ENCODE measurements at places on chromosomes 5 and 9.

GRCh38 chr5:35862126-35862525 is 5.4 kb downstream of the IL7R start:
- DNase-seq = no peak

- no peak for DNase-seq
These were observed 1.7 kb downstream of the UBE2QL1 start for GRCh38 chr5:6450319-6450833.

GRCh38 chr9:137295849-137296669 is 6.0 kb downstream of the NRARP start:
- no peak for DNase-seq

DNA sequence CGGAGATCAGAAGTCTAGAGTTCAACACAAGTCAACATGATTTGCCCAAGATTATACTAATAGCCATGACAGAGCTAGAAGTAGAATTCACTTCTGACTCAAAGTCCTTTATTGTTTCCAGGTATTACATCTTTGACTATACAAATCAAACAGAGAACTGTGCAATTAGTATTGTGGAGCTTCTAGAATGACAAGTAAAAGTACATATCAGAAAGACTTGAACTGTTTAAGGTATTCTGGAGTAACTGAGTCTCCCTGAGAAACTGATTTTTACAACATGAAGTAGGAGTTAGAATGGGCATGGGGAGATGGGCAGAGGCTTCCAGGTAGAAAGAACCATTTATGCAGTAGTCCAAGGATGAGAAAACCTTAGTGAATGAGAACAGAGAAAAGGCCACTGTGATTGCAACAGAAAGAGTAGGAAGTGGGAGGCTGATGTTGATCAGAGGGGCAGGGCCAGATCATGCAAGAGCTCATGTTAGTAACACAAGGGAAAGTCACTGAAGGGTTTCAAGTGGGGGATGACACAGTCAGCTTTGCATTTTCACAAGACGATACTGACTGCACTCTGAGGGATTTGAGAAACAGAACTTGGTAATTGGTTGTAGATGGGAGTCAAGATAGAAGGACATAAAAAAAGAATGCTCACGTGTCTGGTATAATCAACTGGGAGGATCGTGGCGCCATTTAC is 280.7 kb downstream of the RFX3 start:
- no peak for DNase-seq

DNA sequence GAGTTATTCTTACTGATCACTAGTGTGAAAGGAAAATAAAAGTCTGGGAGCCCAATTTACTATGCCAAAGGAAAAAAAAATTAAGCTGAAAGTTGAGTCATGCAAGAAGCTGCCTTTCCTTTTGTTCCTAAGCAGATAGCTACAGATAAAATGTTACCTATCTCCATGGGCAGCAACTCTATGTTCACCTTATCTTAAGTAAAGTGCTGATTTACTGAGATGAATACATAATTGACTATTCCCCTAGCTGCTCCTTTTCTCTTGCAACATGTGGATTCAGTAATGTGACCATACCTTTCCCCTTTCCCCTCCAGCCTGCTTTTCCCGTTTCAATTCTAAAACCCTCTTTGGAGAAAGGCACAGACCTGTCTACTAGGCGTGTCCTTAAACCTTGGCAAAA is 62.7 kb upstream of the NR5A1 start:
- no peak for DNase-seq

DNA sequence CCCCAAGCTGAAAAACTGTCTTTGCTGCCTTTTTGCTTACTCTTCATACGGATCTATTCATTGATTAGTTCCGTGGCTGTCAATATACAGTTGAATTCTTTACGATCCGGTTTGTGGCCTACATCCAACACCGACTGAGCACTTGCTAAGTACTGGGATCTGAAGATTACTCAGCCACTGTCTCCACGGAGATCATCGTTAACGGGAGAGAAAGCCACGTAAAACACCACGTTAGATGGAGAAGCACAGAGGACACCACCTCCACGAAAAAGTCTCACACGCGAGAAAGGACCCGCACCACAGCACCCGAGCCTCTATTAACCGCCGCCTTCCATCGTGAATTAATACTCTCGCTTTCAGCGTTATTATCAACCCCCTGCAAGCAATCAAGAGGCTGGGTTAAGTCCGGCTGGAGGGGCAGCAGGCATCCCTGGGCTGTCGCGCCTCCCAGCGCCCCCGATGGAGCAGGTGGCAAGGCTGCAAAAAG is 650 bp downstream of the ELP1 start:
- DNase-seq = peak; percentile 14

DNA sequence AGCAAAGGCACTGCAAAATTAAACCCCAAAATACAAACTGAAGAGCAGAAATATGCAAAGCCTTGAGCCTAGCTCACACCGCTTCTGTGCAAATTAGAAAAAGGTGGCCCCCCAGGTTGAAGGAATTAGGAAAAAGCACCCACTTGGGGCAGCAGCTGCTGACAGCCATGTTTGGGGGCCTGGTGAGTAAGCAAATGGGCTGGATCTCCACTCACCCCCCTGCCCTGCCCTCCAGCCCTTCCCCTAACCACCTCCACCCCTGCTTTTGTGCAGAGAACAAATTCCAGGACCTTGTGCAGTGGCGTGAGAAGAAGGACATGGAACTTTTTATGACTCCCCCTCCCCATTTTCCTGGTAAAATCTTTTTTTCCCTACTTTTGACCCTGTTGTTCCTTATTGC is 92.0 kb upstream of the DNAH5 start:
- DNase-seq = peak; percentile 60

DNA sequence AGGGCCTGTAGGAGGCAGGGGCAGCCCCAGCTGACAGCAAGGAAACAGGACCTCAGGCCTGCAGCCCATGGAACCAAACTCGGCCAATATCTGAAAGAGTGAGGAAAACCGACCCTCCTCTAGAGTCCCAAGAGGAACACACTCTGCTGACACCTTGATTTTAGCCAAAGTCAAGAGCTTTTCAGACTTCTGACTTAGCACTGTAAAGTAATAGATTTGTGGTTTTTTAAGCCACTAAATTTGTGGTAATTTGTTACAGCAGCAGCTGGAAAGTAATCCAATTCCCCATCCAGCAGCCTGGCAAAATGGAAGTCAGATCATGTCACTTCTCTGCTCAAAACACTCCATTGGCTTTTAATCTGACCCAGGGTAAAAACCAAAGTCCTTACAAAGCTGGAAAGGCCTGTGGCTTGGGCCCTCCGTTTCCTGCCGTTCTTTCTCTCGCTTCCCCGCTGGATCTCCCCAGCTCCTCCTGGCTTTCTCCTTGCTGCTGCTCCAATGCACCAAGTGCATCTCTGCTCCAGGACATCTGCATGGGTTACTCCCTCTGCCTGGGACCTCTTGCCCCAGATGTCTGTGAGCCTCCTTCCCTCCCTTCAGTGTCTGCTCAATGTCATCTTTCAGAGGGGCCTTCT is 79.0 kb downstream of the C5orf15 start:
- no peak for DNase-seq

DNA sequence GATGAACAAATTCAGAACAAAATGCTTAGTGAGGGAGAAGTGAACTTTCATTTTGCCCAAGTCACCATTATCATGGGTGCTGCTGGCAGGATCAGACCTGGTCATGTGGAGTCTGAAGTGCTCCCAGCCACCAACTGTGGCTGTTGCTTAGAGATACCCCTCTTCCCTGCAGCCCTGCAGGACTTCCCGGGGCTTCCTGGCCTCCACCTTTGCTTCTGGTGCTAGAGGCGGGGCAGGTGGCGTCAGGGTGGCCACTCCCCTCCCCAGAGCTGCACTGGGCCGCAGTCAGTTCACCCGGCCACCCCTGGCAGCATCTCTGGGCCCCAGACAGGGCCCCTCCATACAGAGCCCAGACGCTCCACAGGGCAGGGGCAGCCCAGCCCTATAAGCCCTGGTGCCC is 30.0 kb upstream of the SLC12A7 start:
- DNase-seq = peak; percentile 60

DNA sequence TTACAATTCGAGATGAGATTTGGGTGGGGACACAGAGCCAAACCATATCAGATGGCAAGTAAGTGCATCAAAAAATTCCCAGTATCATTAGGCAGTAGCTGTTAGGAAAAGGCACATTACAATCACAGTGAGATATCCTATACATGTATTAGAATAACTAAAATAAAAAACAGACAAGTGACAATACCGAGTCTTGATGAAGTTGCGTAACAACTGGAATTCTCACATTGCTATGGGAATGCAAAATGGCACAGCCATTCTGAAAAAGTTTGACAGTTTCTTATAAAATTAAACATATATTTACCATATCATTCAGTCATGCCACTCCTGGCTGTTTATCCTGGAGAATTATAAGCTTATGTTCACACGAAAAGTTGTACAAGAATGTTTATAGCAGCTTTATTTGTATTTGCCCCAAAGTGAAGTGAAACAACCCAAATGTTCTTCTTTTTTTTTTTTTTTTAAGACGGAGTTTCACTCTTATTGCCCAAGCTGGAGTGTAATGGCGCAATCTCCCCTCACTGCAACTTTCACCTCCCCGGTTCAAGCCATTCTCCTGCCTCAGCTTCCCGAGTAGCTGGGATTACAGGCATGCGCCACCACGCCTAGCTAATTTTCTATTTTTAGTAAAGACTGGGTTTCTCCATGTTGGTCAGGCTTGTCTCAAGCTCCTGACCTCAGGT is 93.1 kb upstream of the TLE1 start:
- no peak for DNase-seq

- DNase-seq = no peak
These were observed 880 bp upstream of the UBAC1 start for GRCh38 chr9:135961811-135962695.

GRCh38 chr9:28053096-28053777 is 480.0 kb upstream of the C9orf72 start:
- DNase-seq = no peak

- no peak for DNase-seq
These were observed 186.2 kb upstream of the GRAMD2B start for GRCh38 chr5:126236994-126237393.

DNA sequence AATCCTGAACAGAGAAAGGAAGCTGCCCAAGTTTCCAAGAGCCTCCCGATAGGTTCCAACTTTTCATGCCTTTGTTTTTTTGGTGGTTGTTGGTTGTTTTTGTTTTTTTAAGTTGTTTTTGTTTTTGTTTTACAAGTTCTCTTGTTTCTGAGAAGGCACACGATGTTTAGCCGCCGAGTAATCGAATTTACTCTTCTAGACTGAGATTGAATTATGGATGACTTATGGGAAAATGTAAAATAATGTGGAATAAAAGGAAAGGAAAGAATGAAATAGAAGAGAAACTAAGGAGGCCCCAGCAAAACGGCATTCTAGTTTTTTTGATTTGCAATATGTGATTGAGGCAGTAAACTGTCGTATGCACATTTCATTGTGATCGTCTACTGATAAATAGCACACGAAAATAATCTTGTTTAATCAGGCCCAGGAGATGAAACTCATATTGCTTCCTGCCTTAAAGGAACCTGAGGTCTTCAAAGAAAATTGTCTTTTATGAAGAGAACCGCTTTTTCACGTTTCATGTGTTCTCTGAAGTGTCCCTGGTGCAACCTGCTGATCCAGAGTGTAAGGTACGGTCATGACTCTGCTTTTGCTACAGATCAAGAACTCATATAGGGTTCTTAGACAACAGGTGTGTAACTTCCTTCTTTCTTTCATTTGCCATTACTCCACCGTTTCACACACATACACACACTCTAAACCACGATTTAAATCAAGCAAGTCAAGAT is 1.3 kb upstream of the GNAQ start:
- DNase-seq = no peak

DNA sequence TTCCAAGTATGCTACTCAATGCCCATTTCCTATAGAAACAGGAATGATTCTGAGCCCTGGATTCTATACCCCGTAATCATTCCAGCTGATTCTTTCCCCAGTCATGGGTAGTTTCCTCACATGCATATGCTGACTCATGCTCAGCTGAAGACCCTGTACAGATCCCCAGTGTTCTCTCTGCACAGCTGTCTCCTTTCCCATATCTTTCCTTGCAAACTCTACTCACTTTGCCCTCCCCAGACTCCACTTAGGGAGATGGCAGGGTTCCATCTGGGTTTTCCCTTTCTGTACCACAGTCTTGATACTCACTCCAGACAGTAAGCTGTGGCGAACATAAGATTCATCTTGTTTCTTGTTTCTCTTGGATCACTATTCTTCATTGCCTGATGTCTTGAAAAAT is 357.6 kb downstream of the RAB3C start:
- no peak for DNase-seq

DNA sequence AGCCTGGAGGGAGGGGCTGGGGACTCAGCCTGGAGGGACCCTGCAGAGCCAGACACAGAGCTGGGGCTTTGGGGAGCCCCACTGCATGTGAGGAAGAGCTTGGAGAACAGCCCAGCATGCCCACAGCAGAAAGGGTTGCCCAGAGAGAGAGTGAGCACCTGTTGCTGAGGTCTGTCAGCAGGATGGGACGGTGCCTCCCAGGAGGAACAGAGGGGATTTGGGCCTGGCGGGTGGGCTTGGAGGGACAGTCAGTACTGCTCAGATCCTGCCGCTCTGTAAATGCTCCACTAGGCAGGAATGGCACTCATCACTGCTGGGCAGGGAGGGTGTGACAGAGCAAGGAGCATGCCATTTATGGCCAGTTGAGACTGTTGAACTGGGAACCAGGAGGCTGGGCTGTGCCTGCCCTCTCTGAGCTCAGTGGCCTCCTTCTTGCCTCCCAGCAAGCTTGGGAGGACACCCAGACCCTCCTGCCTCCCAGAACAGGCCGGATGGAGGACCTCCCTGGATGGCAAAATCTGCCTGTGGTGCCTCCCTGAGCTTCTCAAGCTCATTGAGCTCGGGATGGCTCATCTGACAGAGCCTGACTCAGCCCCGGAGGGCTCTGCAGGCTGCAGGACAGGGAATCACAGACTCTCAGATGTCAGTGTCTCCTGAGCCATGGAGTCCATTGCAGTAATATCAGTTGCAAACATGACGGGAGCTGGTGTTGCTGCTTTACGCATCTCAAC is 786 bp upstream of the HRCT1 start:
- DNase-seq = peak; percentile 30

- no peak for DNase-seq
These were observed 28.7 kb downstream of the LCP2 start for GRCh38 chr5:170268884-170269283.

GRCh38 chr5:56112526-56113121 is 117.9 kb upstream of the IL6ST start:
- no peak for DNase-seq

DNA sequence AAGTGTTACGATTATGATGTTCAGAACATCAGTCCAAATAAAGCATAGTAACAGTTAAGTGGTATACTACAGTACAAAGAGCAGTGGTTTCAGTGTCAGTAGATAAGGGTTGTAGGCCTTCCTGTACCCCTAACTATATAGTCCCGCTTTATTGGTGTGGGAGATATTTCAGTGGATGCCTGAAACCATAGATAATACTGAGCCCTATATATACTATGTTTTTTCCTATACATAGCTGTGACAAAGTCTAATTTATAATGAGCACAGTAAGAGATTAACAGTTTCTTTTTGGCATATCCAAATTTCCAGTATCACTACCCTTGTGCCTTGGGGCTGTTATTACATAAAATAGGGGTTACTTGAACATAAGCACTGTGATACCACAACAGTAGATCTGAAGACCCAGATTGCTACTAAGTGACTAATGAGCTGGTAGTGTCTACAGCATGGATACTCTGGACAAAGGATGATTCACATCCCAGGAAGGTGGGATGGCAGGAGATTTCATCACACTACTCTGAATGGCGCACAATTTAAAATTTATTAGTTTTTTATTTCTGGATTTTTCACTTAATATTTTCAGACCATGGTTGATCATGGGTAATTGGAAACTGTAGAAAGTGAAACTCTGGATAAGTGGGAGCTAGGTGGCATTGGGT is 119.3 kb downstream of the RPS23 start:
- peak; percentile 67 for DNase-seq
